ENCODE measurements at places on chromosomes 6 and 20.

DNA sequence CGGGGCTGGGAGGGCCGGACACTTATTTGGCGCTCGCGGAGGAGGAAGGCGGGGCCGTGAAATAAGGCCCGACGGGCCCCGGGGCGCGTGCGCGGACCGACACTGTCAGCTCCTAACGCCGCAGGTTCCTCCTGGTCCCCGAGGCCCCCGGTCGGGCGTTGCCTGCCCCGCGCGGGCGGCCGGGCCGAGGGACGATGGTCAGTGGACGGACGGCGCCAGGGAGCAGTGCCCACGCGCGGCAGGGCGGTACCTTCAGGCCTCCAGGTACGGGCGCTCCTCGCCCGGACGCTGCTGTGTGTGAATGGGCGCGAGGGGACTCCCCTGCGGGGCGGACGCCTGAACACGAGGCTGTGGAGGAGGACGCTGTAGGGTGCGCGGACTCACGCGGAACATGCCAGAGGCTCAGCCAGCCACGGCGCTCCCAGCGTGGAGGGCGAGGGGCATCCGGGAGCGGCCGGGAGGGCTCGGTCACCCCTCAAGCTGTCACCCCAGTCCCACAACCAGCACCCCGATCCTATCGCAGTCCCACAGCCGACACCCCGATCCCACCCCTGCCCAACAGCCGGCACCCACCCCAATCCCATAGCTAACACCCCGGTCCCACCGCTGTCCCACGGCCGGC lies 339 bp upstream of the GMEB2 start:
- DNase-seq = peak; percentile 91

GRCh38 chr6:166121726-166122125 lies 45.9 kb downstream of the TBXT start:
- no peak for DNase-seq

DNA sequence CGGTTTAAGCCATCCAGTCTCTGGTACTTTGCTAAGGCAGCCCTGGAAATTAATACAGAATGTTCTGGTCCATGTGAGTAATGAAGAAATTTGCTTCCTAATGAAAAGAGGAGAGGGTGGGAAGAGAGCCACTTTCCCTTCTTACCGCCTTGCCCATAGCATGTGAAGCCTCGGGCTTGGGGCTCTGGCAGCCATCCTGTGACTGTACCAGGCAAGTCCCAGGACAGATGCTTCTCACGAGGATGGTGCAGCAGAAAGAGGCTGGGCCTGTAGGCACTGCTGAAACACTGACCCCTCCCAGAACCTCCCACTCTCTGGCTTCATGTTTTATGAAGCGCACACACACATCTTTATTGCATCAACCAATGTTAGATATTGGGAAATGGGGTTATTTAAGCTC lies 74.8 kb downstream of the IYD start:
- DNase-seq = no peak

DNA sequence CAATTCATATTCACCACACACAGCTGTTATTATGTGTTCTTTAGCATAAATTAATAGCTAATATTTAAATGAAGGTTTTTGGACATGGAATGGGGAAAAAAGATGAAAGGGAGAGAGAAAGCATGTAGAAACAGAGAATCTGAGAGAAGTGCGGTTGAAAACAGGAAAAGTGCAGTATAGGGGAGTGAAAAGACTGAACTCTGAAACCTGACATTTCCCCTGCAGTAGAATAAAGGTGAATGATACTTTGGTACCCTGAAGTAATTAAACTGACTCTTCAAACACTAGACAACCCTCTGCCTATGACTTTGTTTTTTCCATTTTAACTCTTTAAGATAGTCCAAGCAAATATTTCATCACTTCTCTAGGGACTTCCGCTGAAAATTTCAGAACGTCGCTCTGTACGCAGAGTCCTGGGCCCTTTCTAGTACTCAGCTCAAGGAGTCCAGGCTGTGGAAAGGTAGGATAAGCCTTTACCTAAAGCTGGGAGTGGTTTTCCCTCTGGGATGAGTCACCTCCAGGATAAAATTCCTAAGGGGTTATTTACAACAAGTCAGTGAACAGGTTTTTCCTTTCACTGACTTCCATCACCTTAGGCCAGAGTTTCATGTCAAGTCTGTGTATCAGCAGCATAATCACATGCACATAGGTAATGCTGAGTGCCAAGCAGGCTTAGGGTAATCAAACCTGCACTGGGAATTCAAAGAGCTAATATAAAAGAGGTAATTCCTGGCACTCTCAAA lies 614.5 kb downstream of the PKHD1 start:
- no peak for DNase-seq

GRCh38 chr20:51888291-51888690 lies 86.0 kb upstream of the SALL4 start:
- no peak for DNase-seq

GRCh38 chr6:47455533-47456209 lies 21.9 kb upstream of the CD2AP start:
- DNase-seq = no peak

DNA sequence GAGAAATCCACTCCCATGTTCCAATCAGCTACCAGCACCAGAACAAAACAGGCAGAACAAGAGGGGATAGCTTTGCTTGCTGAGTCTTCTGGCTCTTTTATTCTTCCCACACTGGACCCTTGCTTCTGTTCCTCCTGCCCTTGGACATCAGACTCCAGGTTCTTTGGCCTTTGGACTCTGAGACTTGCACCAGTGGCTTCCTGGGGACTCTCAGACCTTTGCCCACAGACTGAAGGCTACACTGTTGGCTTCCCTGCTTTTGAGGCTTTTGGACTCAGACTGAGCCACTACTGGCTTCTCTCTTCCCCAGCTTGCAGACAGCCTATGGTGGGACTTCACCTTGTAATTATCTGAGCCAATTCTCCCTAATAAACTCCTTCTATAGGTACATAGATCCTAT lies 142.4 kb upstream of the RIN2 start:
- no peak for DNase-seq

- no peak for DNase-seq
Measured at GRCh38 chr6:136158971-136159370, 91.1 kb downstream of the MTFR2 start.

- no peak for DNase-seq
Measured at GRCh38 chr6:21091411-21091810, 502.1 kb upstream of the SOX4 start.

GRCh38 chr20:826695-827323 lies 6.7 kb upstream of the FAM110A start:
- DNase-seq = no peak

DNA sequence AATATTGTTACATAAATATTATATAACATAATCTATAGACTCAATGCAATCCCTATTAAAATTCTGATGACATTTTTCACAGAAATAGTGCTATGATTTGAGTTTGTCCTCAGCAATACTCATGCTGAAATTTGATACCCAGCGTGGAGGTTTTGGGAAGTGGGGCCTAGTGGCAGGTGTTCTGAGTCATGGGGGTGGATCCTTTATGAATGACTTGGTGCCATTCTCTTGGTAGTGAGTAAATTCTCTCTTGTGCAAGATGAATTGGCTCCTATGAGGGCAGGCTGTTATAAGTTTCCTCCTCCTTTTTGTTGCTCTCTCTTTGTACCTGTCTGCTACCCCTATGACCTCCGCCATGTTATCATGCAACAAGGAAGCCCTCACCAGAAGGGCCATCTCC lies 65.8 kb downstream of the SHPRH start:
- DNase-seq = no peak

GRCh38 chr6:134870677-134871498 lies 79.0 kb downstream of the ALDH8A1 start:
- DNase-seq = no peak

DNA sequence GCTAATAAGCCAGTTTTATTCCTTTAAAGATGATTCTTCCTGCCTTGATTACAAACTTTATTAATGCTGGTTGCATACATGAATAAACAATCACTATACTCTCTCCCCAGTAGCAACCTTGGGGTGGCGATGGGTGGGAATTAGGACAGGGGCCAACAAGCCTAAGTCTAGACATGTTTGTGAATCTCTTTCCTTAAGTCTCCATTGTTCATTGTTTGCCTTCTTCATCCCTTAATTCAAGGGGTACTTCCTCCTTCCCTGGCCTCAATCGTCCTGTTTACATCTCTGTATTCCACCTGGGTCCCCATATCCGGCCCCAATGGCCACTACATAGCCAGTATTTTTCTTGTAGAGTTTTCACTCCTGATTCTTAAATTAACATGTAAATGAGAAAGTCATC lies 66.0 kb downstream of the ARHGAP18 start:
- no peak for DNase-seq

- DNase-seq = no peak
Measured at GRCh38 chr6:131868836-131869235, 61.0 kb downstream of the ENPP1 start.

GRCh38 chr20:18224968-18225568 lies 63.3 kb upstream of the ZNF133 start:
- no peak for DNase-seq

DNA sequence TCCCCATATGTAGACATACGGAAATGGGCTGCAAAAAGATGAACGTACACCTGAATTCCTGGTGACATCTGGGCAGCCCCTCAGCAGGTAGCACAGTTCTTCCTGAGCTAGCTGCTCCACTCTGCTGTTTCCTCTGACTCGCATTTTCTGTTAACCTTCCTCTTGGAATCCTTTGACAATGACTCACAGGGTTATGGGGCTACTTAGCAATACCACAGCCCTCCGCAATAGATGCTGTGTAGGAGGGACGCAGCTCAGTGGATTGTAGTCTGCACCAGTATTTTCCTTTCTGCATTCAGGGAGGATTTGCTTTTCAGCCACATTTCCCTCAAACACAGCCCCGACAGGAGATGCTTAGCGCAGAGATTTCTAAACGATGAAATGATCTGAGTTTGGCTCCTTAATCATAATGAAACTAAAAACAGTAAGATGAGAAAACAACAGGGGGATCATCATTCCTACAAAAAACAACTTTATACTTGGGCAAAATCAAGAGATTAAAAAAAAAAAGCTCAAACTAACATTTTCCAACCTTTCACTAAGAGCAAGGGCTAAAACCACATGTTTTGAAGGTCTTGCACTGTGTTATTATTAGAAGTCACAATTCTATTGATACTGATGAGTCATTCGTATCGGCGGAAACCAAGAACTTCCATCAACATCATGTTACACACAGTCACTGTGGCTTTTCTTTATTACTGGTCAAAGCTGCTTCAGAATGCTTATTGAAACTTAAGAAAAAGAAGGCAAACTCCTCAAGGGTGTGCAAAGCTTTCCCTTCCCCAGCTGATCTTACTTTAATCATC lies 12.2 kb downstream of the BACH2 start:
- DNase-seq = peak; percentile 47

- no peak for DNase-seq
Measured at GRCh38 chr20:56631318-56631989, 2.3 kb downstream of the TFAP2C start.

- no peak for DNase-seq
Measured at GRCh38 chr6:90387383-90387775, 90.7 kb upstream of the BACH2 start.

DNA sequence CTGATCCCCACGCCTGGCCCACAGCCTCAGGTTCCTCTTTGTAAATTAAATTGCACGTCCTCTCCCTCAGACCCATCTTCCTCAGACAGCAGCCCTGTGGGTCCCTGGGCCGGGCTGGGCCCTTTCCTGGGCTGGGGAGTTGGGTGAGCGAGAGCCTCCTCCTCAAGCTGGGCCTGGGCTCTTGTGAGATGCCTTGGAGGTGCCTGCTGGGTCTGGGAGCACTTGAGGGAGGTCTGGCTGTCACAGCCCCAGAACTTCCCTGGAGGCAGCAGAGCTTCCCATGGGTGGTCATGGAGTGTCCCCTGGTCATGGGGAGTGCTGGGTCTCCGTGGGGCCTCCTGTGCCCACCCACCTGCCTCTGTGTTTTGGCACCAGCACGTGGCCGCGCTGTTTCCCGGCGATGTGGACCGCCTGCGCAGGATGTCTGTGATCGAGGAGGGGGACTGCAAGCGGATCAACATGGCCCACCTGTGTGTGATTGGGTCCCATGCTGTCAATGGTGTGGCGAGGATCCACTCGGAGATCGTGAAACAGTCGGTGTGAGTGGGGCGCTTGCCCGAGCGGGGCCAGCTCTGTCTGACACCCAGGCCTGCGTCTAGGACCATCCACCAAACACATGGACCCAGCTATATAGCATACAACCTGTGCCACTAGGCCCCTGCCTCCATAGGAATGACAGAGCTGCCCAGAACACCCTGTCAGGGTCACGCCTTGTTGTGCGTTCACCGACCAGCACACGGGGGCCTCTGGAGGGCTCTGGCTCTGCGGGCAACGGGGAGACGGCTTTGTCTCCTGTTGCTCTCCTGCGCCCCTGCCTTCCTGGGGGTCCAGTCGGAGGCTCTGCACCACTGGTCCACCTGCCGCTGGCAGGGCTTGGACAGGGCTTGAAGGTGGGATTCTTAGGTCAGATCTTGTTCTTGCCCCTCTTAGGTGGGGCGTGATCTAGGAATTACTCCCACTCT lies 33.0 kb downstream of the PYGB start:
- no peak for DNase-seq

GRCh38 chr6:83862776-83863471 lies 3.4 kb downstream of the CYB5R4 start:
- DNase-seq = no peak

DNA sequence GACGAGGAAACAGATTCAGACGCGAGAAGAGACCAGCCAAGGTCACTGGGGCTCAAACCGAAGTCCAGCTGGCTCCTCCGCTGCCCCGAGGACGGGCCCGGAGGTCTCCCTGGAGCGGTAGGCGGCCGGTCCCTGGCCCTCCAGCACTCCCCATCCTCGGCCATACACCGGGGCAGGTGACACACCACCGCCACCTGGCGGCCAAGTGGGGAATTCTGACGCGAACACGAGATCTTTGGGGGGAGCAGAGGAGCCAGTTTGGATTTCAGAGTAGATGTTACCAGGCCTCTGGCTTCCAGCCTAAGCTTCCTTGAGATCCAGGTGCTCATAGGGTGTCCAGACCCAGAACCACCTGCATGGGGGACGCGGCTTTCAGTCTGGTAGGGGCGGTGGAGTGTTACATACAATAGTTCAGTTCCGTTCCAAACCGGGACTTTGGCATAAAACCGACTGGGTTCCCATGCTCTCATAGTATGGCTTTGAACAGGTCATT lies 16.1 kb downstream of the BPIFB1 start:
- peak; percentile 54 for DNase-seq

- no peak for DNase-seq
Measured at GRCh38 chr6:104531646-104532045, 328.1 kb downstream of the HACE1 start.

DNA sequence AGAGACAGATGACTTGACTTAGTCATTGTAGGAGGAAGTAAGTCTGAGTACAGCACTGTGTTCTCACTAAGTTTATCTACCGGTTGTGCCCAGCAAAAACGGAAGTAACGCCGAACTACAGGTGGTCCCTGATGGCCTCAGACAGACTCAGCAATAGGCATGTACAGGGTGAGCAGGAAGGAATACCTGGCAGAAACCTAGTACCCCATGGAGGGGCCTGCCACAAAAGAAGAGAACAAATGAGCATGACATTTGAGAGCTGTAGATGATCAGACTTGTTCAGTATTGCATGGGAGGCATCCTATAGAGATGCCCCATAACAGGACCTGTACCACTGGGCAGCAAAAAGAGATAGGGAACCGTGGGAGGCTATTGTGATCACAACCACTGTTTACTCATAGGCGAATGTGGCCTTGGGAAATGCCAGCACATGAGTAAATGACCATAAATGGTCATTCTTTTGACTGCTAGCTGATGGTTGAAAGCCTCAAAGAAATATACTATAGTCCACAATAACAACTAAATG lies 106.4 kb upstream of the TAB2 start:
- DNase-seq = no peak
